Stimulated activated CD4-positive, alpha-beta T cell treated with anti-CD3 and anti-CD28 coated beads, TNF-alpha, amount 100 ng/mL, for 4 hours (primary cell): ENCODE measurements at places on chromosomes 4 and X.

DNA sequence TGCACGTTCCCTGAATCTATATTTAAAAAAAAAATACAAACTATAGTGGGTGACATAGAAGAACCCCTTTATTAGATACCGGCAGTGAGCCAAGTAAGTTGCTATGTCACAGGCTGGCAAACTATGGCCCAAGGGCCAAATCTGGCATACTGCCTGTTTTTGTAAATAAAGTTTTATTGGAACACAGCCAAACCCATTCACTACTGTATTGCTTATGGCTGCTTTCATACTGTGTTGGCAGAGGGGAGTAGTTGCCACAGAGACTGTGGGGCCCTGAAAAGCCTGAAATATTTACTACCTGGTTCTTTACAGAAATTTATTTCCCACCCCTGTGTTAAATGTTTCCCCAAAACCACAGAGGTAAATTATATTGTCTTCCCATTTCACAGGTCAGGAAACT is 71.2 kb upstream of the EGFL6 start:
- DNase-seq = no peak

DNA sequence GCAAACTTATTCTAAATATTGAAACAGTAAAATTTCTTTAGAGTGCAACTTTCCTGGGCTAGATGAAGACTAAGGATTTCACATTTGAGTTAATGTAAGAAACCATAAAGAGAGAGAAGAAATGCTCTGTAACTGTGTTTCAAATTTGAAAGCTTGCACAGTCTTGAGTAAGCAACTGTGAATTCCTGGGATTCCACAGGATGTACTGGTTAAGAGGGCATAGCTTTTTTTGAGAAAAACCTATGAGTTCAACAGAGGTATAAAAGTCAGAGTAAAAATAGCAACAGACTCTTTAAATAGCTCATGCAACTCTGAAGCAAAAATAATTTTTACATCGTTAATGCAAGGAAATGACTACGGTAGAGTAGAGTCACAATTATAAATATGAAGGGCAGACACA is 25.5 kb downstream of the ZNF330 start:
- no peak for DNase-seq

DNA sequence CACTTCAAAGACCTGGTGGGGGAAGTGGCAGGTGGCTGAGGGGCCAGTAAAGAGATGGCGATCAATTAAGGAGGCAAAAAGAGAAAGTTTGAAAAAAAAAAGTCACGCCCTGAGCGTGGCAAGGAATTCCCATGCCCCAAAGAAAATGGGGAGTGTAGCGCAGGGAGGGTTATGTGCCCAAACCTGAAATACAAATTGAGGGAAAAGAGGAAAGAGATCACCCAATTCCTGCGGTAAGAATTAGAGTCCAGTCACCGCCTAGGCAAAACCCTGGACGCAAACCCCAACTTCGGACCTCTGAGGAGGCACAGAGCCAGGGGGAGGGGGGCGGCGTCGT is 595 bp downstream of the ENOX2 start:
- DNase-seq = no peak

- DNase-seq = no peak
Measured at GRCh38 chrX:107199491-107199890, 6.7 kb downstream of the NUP62CL start.

GRCh38 chrX:68703846-68704245 is 56.4 kb downstream of the STARD8 start:
- no peak for DNase-seq

- DNase-seq = no peak
Measured at GRCh38 chrX:118536687-118537461, 41.3 kb downstream of the DOCK11 start.

- no peak for DNase-seq
Measured at GRCh38 chrX:71111921-71112431, 599 bp upstream of the IL2RG start.

- DNase-seq = no peak
Measured at GRCh38 chrX:13023567-13023966, 20.9 kb downstream of the FAM9C start.

DNA sequence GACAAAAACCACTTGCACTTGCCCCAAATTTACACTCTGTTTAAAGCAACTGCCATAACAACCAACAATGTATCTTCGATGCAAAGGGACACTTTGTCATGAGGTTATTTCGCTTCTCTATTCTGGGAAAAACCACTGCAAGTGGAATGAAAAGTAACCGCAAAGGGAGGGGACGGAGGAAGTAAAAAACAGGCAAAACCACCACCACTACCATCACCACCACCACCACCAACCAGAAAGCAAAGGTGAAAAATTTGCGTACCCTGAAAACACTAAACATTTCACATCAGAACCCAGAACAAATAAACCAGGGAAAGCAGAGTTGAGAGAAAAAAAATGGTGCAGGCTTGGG is 1.2 kb upstream of the N4BP2 start:
- no peak for DNase-seq

DNA sequence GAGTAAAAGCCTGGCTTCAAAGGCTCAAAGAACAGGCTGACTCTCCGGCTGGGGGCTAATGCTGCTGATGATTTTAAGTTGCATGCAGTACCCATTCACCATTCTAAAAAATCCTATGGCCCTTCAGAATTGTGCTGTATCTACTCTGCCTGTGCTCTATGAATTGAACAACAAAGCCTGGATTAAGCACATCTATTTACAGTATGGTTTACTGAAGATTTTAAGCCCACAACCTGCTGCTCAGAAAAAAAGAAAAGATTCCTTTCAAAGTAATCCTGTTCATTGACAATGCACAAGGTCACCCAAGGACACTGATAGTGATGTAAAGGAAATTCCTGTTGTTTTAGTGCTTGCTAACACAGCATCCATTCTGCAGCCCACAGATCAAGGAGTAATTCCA is 84.9 kb upstream of the SFRP2 start:
- DNase-seq = no peak

- no peak for DNase-seq
Measured at GRCh38 chrX:136250191-136251040, 784 bp downstream of the MAP7D3 start.

DNA sequence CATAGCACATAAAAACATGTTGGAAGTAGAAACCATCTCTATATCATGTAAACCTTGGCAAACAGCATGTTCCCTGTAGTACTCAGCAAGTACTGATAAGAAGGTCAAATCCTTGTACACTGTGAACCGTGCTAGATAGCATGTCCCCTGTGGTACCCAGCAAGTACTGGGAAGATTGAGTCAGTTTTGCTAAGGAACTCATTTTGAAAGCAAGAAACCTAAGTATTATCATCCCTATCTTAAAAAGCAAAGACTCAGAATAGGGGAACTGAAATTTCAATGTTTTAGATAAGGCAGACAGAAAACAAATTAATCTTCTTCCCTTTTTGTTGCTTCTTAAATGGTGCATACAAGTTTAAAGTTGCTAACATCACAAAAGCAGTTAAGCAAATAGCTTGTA is 180.2 kb downstream of the RBM46 start:
- no peak for DNase-seq
